Fibroblast of skin of back (primary cell): ENCODE measurements at places on chromosomes 6 and 20.

DNA sequence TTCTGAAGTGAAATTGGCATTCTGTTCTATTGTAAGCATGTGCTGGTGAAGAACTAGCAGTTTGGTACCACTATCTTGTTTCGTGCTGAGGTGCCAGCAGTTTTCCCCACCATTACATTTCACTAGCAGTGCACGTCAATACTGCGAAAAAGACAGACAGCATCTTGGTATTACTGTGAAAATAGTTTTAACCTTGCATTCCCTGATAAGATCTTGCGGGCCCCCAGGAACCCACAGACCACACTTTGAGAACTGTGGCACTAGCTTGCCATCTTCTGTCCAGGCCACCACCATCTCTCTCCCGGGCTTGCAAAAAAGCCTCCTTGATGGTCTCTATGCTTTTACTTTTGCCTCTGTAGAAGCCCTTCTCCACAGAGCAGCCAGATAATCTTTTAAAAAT, 185.7 kb downstream of the BACH2 start:
- DNase-seq: no peak

DNA sequence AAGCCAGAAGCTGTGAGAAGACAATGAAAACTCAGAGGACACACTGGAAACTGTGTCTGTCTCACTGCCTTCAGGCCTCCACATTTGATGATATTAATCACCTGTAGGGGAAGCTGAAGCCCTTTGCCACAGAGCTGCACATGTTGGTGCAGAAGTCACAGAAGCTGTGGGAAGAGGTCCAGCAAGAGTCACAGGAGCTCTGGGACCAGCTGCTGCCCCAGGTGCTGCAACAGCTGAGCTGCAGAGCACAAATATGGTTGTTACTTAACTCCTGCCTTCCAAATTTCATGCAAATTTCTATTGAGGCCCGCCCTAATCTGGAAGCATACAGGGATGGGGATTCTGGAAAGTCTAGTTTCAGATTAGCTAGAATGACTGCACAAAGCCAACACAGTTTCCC, 169.3 kb downstream of the OGFRL1 start:
- DNase-seq: no peak

DNA sequence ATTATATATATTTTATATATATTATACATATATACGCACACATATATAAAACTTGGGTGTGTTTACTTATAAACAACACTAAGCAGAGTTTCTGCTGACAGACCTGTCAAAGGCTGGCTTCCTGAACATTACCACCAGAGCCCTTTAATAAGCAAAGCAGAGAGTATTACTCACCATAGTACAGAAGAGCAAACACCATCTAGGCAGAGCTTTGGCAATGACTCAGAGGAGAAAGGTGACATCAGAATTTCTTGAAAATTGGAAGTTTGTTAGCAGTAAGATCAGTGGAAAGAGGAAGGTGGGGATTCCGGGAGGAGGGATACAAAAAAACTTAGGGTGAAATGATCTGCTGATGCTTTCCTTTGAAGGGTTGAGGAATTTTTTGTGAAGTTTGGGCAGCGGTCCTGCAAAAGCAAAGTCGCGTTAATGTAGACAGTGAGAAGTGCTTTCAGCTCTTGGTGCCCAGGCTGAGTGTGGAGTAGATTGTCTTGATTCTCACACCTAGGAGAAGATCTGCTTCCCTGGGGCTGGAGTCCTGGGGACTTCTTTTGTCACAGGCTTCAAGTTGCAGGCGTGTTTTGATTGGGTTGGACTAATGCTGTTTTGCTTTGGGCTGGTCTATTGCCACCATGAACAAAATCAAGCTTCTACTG, 109.6 kb upstream of the BACH2 start:
- DNase-seq: peak; percentile 77

DNA sequence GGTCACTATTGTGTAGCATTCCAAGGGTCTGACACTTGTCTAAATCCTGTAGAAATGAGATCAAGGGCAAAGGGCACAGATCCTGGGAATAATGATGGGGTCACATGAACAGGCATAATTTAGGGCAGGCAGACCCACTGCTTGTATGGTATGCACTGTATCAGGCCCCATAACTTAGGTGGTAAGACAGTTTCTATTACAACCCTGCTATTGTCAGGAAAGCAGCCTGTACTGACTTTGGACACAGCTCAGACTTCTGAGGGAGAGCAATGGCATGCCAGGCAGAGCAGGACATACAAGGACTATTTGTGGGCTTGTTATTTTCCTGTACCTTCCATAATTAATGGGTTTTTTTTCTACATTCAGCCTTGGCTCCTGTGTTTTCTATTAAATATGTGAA, 286.8 kb downstream of the PKHD1 start:
- DNase-seq: no peak

- no peak for DNase-seq
Observed at GRCh38 chr20:1050440-1050839, 48.3 kb upstream of the RSPO4 start.

DNA sequence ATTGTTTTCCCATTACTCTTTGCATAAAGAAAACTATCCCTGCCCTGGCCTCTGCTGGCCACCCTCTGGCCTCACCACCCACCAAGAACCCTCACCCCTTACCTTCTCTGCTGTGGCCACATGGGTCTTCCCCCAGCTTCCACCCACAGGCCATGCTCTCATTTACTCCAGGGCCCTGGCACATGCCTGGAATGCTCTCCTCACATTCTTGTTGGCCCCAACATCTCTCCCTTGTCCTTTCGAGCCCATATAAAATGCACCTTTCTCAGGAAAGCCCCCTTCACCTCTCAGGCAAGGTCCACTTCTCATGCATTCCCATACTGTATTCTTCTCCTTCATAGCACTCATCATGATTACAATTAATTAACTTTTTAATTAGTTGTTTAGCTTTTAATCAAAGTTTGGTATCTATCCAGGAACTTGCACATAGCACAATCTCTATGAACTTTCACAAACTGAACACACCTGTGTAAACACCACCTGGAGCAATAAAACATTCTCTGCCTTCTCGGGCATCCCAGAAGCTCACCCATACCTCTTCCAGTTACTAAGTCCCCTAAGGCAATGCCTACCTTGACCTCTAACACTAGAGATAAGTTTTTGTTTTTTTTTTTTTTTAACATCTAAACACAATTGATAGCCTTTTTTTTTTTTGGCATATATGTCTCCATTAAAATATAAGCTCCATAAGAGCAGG, 617.2 kb downstream of the PTPRT start:
- DNase-seq: no peak

- peak; percentile 66 for DNase-seq
Observed at GRCh38 chr6:32154514-32155161, 697 bp downstream of the PPT2 start.

GRCh38 chr6:144659202-144660182, 374.4 kb downstream of the UTRN start:
- no peak for DNase-seq

GRCh38 chr6:72974276-72974675, 251.0 kb downstream of the KHDC1L start:
- DNase-seq: no peak

- no peak for DNase-seq
Observed at GRCh38 chr6:29251736-29252135, 49.8 kb upstream of the OR14J1 start.

DNA sequence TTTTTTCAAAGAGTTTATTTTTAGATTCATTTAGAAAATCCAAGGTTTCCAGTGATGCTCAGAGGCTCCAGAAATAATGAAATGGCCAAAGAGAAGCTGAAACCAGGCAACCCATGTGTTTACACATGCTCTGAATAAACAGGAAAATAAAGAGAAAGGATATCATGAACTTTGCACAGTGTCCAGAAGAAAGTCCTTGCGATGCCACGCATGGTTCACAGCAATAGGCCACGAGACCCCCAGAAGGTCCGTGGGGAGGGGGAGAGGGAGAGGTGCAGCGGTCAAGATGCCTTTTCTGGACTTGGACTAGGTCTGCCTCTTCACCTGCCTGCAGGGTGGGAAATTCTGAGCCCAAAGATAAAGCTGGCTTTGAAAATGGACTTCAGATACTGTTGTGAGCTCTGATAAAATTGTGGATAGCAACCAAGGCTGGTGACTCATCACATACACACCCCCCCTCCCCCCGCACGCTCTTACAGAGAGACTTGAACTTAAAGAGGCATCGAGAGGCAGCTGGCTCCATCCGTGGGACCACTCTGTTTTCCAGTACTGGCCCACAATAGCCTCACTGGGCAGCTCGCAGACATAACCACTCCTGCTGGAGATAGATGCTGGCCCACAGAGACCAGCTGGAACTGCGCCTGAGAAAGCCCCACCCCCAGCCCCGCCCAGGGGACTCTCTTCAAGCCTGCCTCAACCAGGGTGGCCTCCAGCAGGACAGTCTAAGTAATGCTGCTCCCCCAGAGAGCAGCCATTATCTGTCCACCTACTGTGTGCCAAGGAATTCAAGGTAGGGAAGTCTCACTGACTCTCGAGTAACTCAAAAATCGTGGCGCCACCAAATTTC, 21.2 kb upstream of the NFATC2 start:
- peak; percentile 83 for DNase-seq

DNA sequence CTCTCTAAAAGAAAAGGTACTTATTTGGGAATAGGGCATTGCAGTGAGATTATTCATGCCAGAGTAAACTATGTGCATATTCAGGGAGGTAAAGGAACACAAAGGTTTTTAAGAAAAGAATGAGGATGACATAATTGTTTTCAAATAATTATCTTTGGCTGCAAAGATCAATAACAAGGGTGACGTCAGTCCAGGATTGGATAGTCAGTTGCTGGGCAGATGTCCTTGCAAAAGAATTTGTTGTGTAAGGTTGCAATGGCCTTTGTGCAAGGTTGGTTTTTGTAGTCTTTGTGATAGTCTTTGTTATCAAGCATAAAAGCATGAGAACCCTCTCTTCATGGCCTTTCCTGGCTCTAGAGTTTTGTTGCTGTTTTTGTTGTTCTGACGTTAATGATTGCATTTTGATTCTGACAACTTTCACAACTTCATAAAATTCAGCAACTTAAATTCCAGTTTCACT, 17.7 kb downstream of the LOC128125822 start:
- no peak for DNase-seq
